ENCODE measurements at places on chromosomes 12 and 14.

- DNase-seq = no peak
These were observed 1.2 kb downstream of the SPPL3 start for GRCh38 chr12:120902846-120903411.

GRCh38 chr12:16605642-16606116 lies 283 bp downstream of the LMO3 start:
- no peak for DNase-seq

DNA sequence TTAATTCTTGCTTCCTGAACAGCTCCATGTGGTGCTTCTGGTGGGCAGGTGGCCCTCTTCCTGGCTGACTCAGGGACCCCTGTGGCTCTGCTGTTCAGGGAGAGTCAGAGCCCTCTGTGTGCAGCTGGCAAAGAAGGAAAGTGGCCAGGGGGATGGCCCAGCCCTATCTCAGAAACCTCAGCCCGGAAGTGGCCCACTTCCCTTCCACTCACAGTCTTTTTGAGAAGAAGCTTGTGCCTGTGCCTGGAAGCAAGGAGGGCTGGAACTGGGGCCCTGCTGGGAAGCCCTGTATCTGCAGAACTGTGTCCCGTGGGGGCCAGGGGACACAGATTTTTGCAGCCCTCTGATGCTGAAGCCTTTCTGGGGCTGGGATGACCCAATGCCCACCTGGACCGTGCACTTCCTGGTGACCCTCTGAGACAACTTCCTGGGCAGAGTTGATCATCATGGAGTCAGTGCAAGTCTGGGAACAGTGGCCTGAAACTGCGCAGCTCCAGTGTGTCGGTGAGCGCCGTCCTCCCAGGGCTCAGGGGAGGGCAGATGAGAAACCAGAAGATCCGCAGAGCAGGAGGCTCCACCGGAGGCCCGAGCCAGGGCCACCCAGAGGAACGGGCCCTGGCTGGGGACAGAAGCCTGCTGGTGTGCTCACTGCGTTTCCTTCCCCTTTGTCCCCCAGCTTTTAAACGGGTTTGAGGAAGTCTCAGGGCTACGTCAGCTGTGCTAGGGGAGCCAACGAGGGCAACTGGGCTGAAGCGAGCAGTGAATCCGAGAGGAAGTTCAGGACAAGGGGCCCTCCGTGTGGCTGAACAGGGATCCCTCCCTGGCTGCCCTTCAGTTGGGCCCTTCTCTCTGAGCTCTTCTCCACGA lies 217.4 kb upstream of the RTL1 start:
- no peak for DNase-seq

DNA sequence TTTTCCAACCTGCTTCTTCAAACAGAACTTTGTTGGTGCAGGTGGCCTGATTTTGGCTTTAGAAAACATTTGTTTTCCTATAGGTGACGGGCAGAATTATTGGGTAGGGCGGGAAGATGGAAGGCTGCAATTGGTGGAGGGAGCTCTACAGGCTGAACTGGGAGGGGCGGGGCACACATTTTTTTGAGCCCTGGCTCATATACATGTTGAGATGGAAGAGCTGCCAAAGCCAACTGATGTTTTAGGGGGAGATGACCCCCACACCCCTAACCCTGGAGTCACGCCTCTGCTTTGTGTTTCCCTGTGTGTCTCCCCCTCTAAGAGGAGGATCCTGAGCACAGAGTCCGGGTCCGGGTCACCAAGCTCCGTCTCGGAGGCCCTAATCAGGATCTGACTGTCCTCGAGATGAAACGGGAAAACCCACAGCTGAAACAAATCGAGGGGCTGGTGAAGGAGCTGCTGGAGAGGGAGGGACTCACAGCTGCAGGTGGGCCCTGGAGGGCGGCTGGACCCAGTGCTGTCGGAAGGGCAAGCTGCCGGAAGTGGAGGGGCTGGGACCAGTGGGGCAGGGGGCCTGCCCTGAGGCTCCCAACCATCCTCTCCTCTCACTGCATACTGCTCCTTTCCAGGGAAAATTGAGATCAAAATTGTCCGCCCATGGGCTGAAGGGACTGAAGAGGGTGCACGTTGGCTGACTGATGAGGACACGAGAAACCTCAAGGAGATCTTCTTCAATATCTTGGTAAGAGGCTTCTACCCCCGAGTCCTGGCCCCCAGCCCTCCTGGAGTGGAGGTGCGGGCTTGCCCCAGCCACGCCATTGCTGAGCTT lies 18.6 kb downstream of the AGAP2 start:
- no peak for DNase-seq

DNA sequence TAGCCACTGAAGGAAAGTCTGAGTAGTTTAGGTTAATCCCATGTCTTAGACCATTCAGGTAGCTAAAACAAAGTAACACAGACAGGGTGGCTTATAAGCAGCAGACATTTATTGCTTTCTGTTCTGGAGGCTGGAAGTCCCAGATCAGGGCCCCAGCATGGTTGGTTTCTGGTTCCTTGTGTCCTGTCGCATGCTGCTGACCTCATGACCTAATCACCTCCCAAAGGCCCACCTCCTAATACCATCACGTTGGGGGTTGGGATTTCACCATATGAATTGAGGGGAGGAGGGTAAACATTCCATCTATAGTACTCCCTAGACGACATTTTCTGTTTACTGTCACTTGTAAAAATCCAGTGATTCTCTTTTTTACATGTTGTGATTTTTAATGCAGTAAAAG lies 148.6 kb downstream of the FBXL14 start:
- DNase-seq = no peak

- no peak for DNase-seq
These were observed 81.1 kb downstream of the ZFP36L1 start for GRCh38 chr14:68711561-68712309.

- DNase-seq = no peak
These were observed 721.3 kb upstream of the USP15 start for GRCh38 chr12:61538951-61539350.

- DNase-seq = no peak
These were observed 116.6 kb upstream of the FAR2 start for GRCh38 chr12:29032446-29032845.

GRCh38 chr14:78278464-78279250 lies 108.5 kb downstream of the NRXN3 start:
- no peak for DNase-seq

DNA sequence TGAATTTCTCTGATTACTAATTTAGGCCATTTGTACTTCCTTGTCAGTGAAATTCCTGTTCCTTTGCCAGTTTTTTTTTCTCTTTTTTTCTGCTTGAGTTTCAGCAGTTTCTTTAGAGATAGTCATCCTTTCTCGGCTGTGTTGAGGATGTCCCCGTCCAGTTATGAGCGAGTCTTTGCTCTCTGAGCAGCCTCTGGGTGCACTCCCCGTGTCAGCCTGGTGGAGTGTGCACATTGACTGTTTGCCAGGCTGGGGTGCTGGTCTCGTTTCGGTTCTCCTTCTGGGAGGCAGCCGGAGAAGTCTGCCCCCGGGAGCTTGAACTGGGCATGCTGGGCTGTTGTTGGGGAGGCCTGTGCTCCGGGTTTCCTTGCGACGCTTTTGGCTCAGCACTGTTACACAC lies 3.0 kb downstream of the PACS2 start:
- no peak for DNase-seq

- no peak for DNase-seq
These were observed 96.7 kb downstream of the ETV6 start for GRCh38 chr12:11746024-11746771.

DNA sequence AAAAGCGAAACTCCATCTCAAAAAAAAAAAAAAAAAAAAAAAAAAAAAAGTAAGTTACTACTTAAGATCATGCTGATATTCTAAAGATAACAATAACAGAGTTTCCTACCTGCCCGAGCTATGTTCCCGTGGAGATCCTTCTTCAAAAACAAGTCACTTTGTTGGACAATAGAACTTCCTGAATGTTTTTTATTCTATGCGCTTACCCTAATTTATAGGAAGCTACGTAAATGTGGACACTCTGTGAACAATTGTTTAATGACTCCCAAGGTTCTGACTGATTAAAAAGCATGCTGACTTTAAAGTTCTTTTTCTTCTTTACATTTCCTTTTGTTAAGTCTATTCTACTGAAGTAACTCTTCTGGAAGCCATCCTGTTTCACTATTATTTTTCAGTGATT lies 52.5 kb downstream of the FGD4 start:
- no peak for DNase-seq

GRCh38 chr12:108837239-108837638 lies 20.1 kb downstream of the SSH1 start:
- no peak for DNase-seq

DNA sequence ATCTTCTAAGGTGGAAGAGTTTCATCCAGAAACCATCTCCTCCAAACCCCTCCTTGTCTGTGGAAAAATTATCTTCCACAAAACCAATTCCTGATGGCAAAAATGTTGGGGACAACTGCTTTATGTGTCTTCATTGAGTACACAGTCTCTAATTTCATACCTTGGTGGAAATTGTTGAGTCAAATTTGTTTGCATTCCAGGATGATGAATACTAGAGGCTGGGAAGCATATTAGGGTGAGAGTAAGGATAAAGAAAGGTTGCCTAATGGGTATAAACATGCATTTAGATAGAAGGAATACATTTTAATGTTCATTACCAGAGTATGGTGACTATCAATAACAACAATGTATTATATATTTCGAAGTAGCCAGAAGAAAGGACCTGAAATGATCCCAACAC lies 98.2 kb downstream of the C12orf42 start:
- DNase-seq = no peak

DNA sequence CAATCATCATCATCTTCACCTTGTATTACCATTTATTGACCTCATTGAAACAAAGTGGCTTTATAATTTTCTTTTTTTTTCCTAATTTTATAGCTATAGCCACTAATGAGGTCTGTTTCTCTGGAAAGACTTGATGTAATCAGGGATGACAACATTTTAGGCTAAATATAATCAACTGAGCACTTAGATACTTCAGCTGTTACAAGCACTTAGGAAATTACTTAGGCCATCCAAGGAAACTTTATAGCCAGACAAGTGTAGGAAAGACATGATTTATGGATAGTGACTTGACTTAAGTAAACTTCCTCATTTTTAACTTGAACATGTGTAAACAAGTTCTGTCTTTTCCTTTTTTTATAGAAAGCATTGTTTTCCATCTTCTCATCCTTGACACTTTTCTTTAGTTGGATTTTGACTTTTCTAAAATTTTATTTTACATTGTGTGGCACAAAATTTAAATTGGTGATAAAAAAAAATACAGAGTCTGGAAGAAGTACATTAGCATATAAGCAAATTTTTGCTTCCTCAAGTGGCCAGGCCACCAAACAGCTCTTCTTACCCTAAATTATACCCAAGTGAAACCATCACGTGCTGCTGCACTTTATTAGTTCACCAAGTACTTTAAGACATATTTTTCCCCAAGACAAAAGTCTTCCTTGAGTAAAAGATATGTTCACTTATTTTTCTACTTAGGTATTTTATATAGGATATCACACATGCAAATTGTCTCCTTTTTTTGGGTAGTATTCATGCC lies 15.1 kb downstream of the CPNE8 start:
- DNase-seq = no peak

DNA sequence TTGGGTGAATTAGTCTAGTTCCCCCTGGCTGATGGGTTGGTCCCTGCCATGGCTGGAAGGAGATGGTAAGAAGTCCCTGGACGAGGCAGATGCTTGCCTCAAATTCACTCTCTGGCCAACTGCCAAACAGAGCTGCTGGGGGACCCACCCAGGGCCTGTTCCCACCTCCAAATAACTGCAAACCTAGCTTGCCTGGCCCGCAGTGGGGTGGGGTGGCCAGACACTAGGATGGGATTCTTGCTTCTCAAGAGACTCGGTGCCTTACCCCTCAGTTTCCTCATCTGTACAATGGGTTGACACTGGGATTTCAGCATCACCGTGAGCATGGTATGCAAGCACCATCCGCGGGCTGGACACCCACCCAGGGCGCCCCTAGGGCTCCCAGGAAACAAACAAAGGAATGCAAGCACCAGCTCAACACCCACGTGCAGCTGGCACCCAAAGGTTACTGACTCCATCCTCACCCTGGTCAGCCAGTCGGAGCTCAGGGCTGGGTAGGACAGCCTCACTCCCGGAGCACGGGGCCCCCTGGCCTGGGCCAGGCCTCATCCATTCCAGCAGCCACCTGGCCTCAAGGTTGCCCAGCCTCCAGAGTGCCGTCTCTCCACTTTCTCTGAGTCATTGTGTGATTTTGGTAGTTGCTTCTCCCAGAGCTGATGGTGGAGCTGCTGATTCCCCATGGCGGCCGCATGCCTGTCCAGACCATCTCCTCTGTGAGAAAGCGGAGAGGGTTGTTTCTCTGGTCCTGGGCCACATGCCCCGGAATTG lies 205.2 kb upstream of the RTL1 start:
- no peak for DNase-seq

DNA sequence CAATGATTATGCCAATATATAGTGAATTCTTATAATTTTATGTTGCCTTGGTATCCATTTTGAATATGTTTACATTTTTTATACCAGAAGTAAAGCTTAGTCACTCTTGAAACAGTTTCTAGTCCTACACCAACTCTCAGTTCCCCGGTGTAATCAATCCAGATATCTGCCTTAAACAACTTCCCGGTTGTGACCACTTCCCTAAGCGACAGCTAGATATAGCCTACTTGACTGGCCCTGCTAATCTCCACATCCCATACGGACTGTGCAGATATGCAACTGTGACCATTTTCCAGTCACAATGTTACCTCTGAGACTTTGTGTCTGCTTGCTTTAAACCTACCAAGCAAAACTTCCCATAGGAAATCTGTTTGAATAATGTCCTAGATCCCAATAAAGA lies 1551.5 kb upstream of the SEL1L start:
- DNase-seq = no peak

- DNase-seq = no peak
These were observed 4.8 kb downstream of the IFFO1 start for GRCh38 chr12:6551063-6551461.

- no peak for DNase-seq
These were observed 13.9 kb downstream of the COPZ1 start for GRCh38 chr12:54338698-54339296.

DNA sequence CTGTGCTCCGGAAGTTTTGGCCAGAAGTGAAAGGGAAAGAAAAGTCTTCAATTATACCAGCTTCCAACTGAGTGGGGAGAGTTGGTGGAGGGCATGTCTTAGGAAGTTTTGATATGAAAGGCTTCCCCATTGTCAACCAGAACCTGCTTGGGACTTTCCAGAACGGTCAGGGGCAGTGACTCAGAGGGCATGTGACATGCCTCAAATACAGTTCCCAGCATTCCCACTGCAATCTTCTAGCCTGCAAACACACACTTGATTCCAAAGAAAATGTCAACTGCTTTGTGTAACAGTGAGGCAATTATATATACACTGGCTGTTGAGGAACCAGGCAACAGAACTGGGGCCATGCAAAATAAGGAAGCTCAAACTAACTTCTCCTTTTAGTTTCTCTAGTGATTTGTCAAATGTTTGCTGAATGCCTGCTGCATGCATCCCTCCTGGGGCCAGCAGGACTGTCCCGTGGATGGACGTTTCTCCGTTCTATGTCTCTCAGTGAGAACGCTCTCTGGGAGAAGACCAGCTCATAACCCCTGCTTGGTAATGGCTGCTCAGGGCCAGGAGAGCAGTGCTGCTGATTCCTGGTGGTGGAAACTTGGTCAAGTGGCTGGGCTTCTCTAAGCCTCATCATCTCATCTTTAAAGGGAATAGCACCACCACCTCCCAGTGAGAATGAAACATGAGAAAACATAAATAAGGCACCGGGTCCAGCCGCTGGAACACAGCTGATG lies 18.3 kb downstream of the SLC25A47 start:
- no peak for DNase-seq
